ENCODE measurements at places on chromosomes 3 and 15.
A peak's percentile ranks its signal among the peaks of the same experiment; 100 is the strongest.

GRCh38 chr3:72453706-72454105 is 394.5 kb downstream of the SHQ1 start:
- DNase-seq: no peak

- DNase-seq: no peak
These were observed 299.4 kb upstream of the RORA start for GRCh38 chr15:61528581-61528910.

- DNase-seq: no peak
These were observed 307.4 kb upstream of the COL8A1 start for GRCh38 chr3:99330924-99331532.

DNA sequence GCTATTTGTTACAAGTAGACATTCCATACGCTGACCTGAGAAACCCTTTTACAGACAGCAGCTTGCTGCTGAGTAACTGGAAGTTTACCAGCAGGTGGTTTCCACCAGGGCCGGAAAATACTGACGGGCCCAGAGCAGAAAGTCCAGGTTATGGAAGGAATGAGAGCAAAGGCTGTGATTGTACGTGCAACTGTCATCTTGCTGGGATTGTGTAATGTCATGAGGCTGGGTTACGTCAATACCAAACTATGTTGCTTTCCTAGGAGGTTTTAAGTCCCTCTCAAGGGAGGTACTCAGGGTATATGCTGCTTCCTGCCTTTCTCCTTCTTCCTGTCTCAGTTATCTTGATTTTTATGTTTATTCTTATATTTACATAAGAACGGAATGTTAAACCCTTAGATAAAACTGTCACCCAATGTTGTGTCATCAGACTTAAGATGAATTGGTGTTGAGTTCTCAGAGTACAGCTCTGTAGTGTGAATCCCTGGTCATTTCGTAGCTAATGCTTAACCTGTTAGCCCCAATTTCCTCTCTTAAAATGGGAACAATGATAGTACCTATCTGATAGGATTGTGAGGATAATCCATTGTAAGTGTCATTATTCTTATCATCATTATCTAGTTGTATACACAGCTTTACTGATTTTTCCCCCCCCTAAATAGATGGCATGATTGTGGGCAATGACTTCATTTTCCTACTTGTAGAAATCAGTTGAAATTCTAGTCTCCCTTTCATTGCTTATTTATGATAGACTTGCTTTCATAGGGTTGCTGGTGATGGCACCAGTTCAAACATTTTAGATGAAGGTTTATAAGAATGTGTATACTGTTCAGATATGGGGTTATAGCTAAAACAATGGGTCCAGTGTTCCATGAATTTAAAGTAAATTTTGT is 101.4 kb downstream of the FNDC3B start:
- DNase-seq: no peak

- no peak for DNase-seq
These were observed 91.1 kb upstream of the MITF start for GRCh38 chr3:69648126-69648525.

DNA sequence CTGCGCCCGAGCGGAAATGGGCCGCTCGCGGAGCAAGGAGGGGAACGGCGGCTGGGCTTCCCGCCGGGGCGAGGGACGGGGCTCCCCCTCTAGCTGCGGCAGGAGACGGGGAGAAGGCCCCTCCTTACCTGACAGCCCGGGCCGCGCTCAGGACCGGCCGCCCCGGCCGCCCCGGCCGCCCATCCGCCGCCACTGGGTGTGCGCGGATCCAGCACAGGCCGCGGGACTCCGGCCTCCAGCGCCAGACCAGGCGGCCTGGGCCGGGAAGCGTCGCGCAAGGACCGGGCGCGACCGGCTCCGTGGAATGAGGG is 296 bp downstream of the TPRA1 start:
- DNase-seq: no peak

DNA sequence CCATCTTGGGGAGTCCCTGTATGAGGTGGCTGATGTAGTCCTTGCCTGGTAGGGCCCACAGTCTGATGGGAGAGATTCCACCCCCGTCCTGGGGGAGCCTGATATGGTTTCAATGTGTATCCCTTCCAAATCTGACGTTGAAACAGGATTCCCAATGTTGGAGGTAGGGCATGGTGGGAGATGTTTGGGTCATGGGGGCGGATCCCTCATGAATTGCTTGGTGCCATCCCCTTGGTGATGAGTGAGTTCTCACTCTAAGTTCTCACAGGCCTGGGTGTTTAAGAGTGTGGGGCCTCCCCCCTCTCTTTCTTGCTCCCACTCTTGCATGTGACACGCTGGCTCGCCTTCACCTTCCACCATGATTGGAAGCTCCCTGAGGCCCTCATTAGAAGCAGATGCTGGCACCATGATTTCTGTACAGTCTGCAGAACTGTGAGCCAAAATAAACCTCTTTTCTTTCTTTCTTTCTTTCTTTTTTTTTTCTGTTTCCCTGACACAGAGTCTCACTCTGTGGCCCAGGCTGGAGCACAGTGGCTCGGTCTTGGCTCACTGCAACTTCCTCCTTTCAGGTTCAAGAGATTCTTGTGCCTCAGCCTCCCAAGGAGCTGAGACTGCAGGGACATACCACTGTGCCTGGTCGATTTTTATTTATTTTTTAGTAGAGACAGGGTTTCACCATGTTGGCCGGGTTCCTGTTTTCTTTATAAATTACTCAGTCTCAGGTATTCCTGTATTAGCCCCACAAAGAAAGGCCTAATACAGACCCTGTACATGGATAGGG is 28.6 kb downstream of the ITGA11 start:
- no peak for DNase-seq

- DNase-seq: no peak
These were observed 32.4 kb upstream of the NMNAT3 start for GRCh38 chr3:139710212-139710611.

GRCh38 chr15:68550498-68551295 is 28.1 kb upstream of the CORO2B start:
- DNase-seq: peak; percentile 92

GRCh38 chr3:189092547-189092946 is 79.2 kb upstream of the TPRG1 start:
- no peak for DNase-seq

- no peak for DNase-seq
These were observed 307.3 kb upstream of the SATB1 start for GRCh38 chr3:18732474-18732873.

DNA sequence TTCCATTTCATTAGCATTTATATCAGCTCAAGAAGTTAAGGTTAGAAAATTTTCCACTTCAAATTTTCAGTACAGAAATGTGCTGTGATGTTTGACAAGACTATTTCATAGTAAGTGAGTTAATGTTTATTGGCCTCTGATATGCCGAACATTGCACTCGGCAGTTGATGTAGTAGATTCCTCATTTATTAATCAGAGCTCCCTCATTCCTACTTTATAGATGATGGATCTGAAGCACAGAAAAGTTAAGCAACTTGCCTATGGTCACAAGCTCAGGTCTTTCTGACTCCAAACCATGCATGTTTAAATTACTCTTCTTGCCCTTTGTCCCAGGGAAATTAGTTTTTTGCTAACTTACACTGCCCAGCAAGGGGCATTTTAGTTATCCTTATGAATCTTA is 92.0 kb downstream of the ATG7 start:
- no peak for DNase-seq

- DNase-seq: no peak
These were observed 21.3 kb upstream of the HCN4 start for GRCh38 chr15:73389971-73390544.

- DNase-seq: no peak
These were observed 7.7 kb upstream of the PSTPIP1 start for GRCh38 chr15:76987276-76987675.

DNA sequence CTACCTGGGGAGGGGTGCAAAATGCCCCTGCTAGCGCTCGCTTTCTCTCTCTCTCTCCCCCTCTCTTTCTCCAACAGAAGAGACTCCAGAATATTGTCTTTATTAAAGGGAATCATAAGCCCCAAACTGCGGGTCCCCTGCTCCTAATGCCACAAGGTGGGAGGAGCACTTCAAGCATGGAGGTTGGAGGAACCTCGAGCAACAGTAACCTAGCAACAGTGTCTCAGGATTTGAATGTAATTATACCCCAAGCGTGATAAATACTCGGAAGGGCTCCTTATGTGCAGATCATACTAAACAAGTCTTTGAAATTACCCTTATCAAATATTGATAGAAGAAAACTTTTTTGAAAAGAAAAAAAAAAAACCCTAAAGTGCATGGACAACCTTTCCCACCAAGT is 582.2 kb upstream of the PPP2R3A start:
- DNase-seq: no peak

DNA sequence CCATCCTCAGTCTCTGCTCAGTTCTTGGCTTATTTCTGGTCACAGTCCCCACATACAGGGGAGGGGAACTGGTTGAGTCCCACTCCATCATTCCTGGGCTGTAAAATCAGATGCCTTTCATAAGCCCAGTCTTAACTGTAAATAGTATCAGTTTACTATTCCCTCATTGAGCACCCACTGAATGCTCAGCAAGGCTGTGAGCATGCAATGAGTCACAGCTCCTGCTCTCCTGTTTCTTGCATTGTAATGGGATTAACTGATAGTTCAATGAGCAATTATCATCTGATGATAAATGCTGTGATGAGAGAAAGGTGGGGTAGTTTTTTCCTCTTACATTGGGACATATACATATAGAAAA is 113.6 kb upstream of the TPM1 start:
- no peak for DNase-seq

DNA sequence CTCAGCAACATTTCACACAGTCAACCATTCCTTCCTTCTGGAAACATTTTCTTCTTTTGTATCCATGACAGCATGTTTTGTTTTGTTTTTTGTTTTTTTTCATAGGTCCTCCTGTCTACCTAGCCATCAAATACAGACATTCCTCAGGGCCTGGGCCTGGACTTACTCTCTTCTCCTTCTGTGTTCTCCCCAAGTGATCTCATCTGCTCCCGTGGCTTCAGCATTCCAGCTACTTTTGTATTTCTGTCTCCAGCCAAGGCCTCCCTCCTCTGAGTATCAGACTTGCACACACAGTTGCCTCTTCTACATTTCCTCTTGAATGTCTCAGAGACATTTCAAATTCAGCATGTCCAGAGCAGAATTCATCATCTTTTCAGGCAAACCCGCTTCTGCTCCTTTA is 82.4 kb downstream of the HCN4 start:
- DNase-seq: no peak

GRCh38 chr15:58797505-58797904 is 26.4 kb downstream of the MINDY2 start:
- DNase-seq: no peak

DNA sequence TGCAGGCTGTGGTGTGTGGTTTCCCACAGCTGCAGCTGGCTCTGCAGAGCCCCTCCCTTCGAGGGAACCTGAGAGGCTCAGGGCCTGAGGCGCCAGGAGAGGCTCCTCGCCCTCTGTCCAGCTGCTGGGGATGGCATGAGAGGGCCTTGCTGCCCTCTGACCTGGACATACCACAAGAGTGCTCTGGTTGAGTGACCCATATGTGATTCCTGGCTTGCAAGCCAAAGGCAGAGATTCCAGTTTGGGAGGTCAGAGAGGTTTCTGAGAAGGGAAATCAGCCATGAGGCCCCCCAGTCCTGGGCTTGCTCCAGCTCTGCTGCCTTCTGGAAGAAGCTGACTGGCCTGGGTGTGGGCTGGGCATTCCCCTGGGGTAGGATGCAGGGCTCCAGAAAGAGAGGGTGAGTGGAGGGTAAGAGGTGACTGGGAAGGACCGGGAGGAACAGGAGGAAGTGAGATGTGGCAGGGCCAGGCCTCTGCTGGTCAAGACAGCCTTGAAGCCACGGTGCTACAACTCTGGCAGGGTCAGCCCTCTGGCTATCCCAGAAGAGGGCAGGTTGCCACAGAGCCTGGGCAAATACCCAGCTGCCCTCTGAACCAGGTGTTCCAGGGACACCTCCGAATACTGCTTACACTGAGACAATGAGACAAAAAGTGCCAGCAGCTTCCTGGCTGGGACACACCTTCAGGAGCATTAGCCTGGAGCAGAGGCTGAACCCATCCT is 16.0 kb upstream of the SRP14 start:
- no peak for DNase-seq

DNA sequence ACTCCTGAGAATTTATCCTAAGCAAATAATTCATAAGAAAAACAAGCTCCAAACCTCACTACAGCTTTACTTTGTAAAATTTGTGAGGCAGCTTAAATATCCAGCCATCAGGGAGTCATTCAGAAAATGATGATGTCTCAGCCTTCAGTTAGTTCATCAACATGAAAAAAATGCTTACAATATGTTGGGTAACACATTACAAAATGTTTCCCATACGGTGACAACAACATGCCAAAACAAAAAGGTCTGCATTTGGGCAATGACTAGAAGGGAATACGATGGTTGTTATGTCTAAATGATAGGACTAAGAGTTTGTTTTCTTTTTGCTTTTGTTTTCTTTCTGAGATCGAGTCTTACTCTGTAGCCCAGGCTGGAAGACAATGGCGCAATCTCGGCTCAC is 47.0 kb upstream of the CFAP161 start:
- no peak for DNase-seq

GRCh38 chr3:17300441-17300840 is 415.7 kb downstream of the PLCL2 start:
- DNase-seq: no peak

DNA sequence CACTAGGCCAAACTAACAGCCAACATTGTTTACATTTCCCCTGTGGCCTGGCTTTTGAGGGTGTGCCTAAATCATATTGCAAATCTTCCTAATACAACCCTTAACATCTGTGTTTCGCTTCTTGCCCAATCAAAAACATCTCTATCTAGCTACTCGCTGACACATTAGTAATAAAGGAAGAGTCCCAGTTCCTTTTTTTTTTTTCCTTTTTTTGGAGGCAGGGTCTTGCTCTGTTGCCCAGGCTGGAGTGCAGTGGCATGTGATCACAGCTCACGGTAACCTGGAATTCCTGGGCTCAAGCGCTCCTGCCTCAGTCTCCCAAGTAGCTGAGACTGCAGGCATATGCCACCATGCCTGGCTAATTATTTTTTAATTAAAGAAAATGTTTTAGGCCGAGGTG is 2.1 kb upstream of the SRPRB start:
- no peak for DNase-seq

- DNase-seq: no peak
These were observed 56.9 kb upstream of the PHLDB2 start for GRCh38 chr3:111802163-111802625.

GRCh38 chr3:120764206-120764605 is 21.7 kb downstream of the GTF2E1 start:
- DNase-seq: no peak

- DNase-seq: no peak
These were observed 71.8 kb downstream of the THSD4 start for GRCh38 chr15:71187078-71187477.

- no peak for DNase-seq
These were observed 14.2 kb upstream of the HOMER2 start for GRCh38 chr15:82966671-82967071.

- no peak for DNase-seq
These were observed 25.7 kb downstream of the PRKCI start for GRCh38 chr3:170247875-170248274.

Data from testis (tissue), 5 donors.